ENCODE measurements at places on chromosomes 2 and 18. TPM values are rescaled to one million over a fixed set of nuclear protein-coding genes. Genes with fewer than 3 reads are reported as not detected.
A peak's percentile ranks its signal among the peaks of the same experiment; 100 is the strongest.

Gene LRP1B
- total RNA-seq = 2.3 TPM

Gene GCG
- total RNA-seq = not detected

Gene NEU2
- not detected for total RNA-seq

Gene SERPINB13
- total RNA-seq = not detected

Gene KCNS3
- 2.3 TPM for total RNA-seq

Gene LRRTM1
- 0.27 TPM for total RNA-seq

DNA sequence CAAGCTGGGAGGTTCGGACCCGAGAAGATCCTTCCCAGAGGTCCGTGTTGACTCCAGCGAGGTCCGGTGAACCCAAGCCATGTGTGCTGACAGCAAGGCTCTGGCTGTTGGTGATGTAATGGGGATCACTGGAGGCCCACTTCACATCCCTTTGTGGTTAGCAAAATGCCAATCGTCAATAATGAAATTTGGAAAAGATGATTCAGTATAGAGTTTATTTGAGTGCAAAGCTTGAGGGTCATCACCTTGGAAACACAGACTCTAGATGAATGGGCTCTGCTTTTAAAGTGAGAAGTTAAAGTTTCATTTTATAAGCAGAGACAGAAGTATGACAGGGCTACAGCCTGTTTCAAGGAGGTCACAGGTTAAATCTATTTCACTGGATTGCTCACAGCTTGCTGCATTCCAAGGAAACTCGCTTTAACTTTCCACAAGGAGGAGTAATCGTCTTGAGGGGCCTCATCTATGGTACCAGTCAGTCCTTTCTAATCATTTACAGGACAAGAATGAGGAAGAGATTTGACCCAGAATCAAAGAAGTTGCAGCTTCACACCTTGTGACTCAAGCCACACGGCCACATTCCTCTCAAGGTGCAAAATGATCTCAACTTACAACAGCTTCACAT lies 140.5 kb downstream of the TPO start:
- H3K36me3 ChIP-seq = no peaks in the 10 kb centered on the region
- no peaks in the 10 kb centered on the region for H3K4me1 ChIP-seq
- no peak for DNase-seq
- H3K4me3 ChIP-seq = no peak overlapping the region

DNA sequence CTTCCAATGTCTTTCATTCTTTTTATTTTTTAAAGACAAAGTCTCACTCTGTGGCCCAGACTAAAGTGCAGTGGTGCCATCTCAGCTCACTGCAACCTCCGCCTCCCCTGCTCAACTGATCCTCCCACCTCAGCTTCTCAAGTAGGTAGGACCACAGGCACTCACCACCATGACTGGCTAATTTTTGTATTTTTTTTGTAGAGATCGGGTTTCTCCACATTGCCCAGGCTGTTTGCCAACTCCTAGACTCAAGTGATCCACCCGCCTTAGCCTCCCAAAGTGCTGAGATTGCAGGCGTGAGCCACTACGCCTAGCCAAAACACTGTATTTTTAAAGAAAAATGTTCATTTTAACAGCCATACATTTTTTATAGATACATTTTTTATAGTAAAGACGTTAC lies 12.7 kb downstream of the GCKR start:
- H3K4me1 ChIP-seq = no peaks in the 10 kb centered on the region
- no peaks in the 10 kb centered on the region for H3K27me3 ChIP-seq
- H3K27ac ChIP-seq = no peak overlapping the region
- no peaks in the 10 kb centered on the region for H3K36me3 ChIP-seq
- H3K4me3 ChIP-seq = no peak overlapping the region

DNA sequence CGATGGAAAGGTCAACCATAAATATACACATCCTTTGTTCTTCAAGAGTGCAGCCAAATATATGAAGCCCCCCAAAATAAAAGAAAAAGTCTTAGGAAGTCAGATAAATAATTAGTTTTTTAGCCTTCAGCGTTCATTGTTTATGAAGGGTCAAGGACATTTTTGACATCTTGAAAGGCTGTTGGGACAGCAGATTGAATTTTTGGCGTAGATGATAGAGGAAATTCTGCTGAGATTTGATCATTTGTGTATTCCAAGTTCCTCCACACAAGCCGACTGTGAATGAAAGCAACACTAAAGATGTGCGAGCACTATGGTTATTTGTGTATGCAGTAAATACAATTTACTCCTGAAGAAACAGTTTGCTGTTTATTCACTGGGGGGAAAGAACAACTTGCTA lies 177.8 kb upstream of the PARD3B start:
- no peak for DNase-seq
- H3K4me3 ChIP-seq = no peak overlapping the region
- H3K27me3 ChIP-seq = peaks cover 3% of the 10 kb centered on the region

- DNase-seq = no peak
- no peaks in the 10 kb centered on the region for H3K27me3 ChIP-seq
- no peak overlapping the region for H3K27ac ChIP-seq
- H3K4me1 ChIP-seq = peaks cover 17% of the 10 kb centered on the region
- H3K4me3 ChIP-seq = no peak overlapping the region
Measured at GRCh38 chr18:10015288-10015701, 101.5 kb downstream of the VAPA start.

- no peaks in the 10 kb centered on the region for H3K27me3 ChIP-seq
- no peaks in the 10 kb centered on the region for H3K36me3 ChIP-seq
- no peak overlapping the region for H3K4me3 ChIP-seq
- peak overlapping the region; percentile 51 for H3K27ac ChIP-seq
- peak; percentile 55 for DNase-seq
Measured at GRCh38 chr2:142874293-142874814, 3.1 kb upstream of the KYNU start.

DNA sequence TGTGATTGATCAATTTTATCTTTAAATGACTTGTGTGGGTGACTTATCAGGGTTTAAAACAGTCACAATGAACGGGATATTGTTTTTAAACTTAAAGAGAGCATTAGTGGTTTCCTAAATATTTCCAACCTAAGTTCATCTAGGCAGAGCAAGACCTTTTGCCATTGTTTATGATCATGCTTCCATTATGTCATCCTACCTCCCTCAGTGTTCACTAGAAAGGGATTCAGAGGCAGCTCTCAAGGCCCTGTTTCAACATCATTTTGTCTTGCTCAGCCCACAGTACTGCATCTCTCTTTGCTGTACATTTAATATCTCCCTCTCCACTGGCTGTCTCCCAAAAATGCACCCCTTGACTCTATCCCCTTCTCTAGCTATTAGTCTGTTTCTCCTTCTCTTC lies 21.5 kb upstream of the PELI1 start:
- no peaks in the 10 kb centered on the region for H3K36me3 ChIP-seq
- H3K27me3 ChIP-seq = no peaks in the 10 kb centered on the region
- no peaks in the 10 kb centered on the region for H3K4me1 ChIP-seq
- H3K4me3 ChIP-seq = no peak overlapping the region
- DNase-seq = no peak
- no peak overlapping the region for H3K27ac ChIP-seq

DNA sequence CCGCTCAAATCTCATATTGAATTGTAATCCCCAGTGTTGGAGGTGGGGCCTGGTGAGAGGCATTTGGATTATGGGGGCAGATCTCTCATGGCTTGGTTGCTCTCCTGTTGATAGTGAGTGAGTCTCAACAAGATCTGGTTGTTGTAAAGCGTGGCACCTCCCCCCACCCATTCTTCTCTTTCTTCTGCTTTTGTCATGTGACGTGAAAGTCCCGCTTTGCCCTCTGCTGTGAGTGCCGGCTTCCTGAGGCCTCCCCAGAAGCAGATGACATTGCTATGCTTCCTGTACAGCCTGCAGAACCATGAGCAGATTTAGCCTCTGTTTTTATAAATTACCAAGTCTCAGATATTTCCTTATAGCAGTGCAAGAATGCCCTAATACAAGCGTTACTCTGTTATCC lies 673.8 kb downstream of the ADCYAP1 start:
- DNase-seq = no peak
- H3K27me3 ChIP-seq = no peaks in the 10 kb centered on the region
- H3K4me1 ChIP-seq = no peaks in the 10 kb centered on the region
- H3K4me3 ChIP-seq = no peak overlapping the region

GRCh38 chr2:7878786-7879482 lies 802.9 kb upstream of the ID2 start:
- no peak overlapping the region for H3K27ac ChIP-seq
- no peak for DNase-seq
- no peaks in the 10 kb centered on the region for H3K36me3 ChIP-seq

DNA sequence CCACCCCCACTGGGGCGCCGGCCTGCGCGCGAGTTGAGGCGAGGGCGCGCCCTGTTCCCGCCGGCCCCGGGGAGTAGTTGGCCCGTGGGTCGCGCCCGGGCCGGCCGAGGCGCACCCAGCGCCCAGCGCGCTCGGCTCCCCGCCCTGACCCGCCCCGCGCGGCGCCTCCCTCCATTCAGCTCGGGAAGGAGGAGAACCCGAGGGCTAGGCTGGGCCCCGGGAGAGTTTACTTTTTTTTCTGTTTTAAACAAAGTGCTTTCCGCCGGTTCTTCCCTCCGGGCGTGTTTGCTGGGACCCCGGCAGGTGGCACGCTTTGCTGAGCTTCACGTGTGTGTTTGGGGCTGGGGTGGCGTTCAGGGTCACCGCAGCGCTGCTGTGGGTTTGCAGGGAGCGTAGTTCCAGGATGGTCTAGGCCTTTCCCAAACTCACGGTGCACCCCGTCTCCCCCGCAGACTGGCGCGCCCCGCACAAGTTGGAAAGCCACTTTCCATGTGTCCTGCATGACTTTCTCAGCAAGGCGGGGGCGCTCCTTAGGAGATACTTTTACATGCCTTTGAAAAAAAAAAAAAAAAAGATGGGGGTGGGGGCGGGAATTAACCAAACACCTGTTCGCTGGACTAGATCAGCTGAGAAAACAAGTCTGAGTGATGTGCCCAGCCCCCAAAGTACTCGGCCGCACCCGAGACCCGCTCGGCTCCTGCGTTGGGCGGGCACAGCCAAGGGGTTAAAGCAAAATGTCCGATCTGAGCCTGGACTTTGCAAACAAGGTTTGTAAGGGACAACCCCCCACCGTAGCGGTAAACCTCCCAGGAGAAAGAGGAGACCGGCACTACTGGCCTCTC lies 825 bp downstream of the ITGA6 start:
- no peaks in the 10 kb centered on the region for H3K36me3 ChIP-seq
- H3K27ac ChIP-seq = peak overlapping the region; percentile 68
- DNase-seq = no peak
- H3K27me3 ChIP-seq = peaks cover 5% of the 10 kb centered on the region

DNA sequence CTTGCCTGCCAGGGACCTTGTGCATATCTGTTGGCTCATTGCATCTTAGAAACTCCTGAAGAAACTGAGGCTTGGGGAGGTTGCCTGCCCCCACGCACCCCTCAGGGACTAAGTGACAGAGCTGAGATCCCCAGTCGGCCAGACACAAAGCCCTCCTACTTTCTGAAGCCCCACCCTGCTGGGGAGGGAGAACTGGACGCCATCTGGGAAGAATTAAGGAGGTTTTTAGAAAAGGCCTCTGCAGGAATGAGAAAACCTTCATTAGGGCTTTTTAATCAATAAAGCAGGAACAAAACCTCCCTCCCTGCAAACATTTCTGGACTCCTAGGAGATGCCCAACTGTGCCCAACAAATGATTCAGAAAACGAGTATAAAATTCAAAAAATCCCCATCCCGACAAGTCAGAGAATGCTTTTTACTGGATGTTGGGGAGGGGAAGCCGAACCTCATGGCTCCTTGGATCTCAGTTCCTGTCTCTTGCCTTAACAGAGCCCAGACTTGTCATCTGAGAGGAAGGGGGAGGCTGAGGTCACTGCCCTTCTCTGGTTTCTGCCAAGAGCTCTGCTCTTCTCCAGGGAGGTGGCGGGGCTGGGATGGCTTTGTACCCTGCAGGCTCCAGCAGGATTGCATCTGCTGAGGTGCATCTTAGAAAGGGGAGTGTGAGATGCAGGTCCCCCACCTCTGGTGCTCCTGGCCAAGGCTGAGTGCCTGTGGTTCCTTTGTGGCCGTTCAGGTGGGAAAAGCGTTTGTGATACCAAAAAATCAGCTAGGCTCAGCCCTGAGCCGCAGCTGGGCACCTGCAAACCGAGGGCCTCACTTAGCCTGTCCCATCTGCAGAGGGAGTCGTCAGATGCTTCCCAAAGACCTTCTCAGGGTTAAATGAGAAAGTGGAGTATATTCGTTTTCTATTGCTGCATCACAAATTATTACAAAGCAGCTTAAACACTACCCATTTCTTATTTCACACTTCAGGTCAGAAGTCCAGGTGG lies 142.4 kb downstream of the ZFP36L2 start:
- peak overlapping the region; percentile 91 for H3K27ac ChIP-seq
- H3K4me1 ChIP-seq = peaks cover 38% of the 10 kb centered on the region
- H3K36me3 ChIP-seq = no peaks in the 10 kb centered on the region
- H3K27me3 ChIP-seq = no peaks in the 10 kb centered on the region
- H3K4me3 ChIP-seq = no peak overlapping the region
- DNase-seq = peak; percentile 88

- H3K27me3 ChIP-seq = no peaks in the 10 kb centered on the region
- H3K4me1 ChIP-seq = no peaks in the 10 kb centered on the region
- no peaks in the 10 kb centered on the region for H3K36me3 ChIP-seq
- no peak for DNase-seq
Measured at GRCh38 chr18:80168982-80169381, 59.9 kb downstream of the ADNP2 start.

GRCh38 chr2:104872866-104873688 lies 19.2 kb downstream of the POU3F3 start:
- H3K27me3 ChIP-seq = peaks cover 30% of the 10 kb centered on the region
- no peaks in the 10 kb centered on the region for H3K36me3 ChIP-seq
- peak; percentile 48 for DNase-seq
- peaks cover 10% of the 10 kb centered on the region for H3K4me1 ChIP-seq
- no peak overlapping the region for H3K27ac ChIP-seq
- no peak overlapping the region for H3K4me3 ChIP-seq

DNA sequence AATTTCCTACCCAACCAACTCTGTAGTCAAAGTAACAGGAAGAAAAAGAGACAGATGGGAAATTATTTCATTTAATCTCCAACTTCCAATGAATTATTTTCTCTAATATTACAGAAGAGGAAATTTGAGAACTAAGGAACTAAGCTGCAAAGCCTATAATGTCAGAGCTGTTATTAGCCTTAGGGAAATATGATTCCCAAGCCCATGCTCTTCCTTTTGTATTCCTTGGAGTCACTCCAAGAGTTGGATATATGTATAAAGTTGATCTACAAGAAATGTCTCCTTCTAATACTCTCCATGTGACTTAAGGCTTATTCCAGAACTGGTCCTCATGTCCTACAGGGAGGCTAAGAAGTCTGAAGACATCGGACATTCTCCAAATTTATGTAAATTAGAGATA lies 31.6 kb upstream of the VWC2L start:
- no peaks in the 10 kb centered on the region for H3K36me3 ChIP-seq
- no peak overlapping the region for H3K4me3 ChIP-seq
- no peaks in the 10 kb centered on the region for H3K4me1 ChIP-seq
- H3K27ac ChIP-seq = no peak overlapping the region

GRCh38 chr2:70011786-70012185 lies 50.4 kb upstream of the ASPRV1 start:
- no peak overlapping the region for H3K4me3 ChIP-seq
- H3K36me3 ChIP-seq = no peaks in the 10 kb centered on the region
- H3K4me1 ChIP-seq = no peaks in the 10 kb centered on the region
- no peak overlapping the region for H3K27ac ChIP-seq

- no peaks in the 10 kb centered on the region for H3K4me1 ChIP-seq
- H3K36me3 ChIP-seq = no peaks in the 10 kb centered on the region
- no peaks in the 10 kb centered on the region for H3K27me3 ChIP-seq
- H3K4me3 ChIP-seq = no peak overlapping the region
Measured at GRCh38 chr2:227103583-227103982, 60.4 kb downstream of the COL4A4 start.

- no peaks in the 10 kb centered on the region for H3K36me3 ChIP-seq
- H3K27ac ChIP-seq = no peak overlapping the region
- no peak overlapping the region for H3K4me3 ChIP-seq
Measured at GRCh38 chr18:50696436-50696835, 123.4 kb downstream of the MRO start.
